ENCODE measurements at places on chromosomes 5 and 9.

GRCh38 chr5:78546276-78546996, 102.1 kb downstream of the LHFPL2 start:
- DNase-seq, result no peak

DNA sequence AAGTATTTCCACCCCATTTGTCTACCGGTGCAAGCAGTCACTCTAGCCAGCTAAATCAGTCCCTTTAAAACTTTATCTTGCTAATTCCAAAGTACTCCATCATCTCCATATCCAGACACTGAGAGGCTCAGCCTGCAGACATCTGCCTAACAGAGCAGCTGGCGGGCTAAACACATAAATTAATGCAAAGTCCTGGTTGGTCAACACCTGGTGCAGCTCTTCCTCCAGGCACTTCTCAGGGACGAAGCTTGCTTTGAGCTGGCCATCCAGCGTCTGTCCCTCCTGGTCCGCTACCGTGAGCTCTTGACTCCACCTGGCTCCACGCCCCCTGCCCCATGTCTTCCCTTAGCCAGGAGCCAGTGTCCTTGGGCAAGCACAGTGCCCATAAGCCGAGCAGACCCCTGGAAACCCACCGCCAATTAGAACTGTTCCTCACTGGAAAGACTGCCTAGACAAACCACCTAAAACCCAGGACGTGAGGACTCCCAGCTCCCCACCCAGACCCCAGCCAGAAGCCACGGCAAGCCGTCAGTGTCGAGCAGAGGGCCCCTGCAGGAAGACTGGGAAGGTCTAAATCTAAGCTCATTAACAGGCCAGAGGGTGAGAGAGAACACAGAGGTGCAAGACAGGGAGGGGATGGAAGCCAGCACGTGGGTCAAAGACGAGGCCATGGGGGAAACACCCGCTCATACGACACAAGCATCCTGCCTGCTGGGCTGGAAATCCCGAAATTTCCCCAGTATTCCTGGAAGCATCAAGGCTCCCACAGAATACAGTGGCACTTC, 120.0 kb downstream of the COL23A1 start:
- no peak for DNase-seq

- no peak for DNase-seq
These were observed 4.4 kb downstream of the LRRC8A start for GRCh38 chr9:128886211-128886891.

DNA sequence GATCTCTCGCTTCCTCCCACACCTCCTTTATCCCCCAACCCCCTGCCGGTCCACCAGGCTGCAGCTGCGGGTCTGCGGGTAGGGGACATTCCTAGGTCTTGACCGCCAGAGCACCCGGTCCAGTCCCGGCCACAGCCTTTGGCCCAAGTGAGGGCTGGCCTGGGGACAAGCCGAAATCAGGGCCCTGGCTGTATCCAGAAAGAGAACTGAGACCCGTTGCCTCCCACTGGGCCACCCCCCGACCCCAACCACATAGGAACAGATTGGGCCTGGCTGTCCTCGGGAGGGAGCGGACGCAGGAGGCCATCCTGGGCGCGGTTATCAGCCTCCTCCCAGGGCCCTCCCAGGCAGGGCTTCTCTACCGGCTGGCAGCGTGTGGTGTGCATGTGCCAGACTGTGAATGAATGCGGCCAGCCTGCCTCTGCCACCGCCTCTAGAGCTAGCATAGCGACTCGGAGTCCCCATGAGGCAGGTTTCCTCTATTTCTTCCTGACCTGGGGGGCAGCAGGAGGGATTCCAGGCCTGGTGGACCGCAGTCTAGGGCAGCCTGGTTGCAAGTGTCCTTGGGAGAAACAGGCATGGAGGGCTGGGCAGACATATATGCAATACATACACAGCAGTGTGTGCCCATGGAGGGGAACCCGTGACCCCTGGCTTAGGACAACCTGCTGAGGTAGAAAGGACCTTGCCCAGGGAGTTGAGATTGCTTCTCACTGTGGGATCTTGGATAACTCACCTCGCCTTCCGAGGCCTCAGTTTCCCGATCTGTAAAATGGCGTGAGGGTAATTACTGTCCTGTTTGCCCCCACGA, 1.2 kb downstream of the N4BP3 start:
- no peak for DNase-seq

DNA sequence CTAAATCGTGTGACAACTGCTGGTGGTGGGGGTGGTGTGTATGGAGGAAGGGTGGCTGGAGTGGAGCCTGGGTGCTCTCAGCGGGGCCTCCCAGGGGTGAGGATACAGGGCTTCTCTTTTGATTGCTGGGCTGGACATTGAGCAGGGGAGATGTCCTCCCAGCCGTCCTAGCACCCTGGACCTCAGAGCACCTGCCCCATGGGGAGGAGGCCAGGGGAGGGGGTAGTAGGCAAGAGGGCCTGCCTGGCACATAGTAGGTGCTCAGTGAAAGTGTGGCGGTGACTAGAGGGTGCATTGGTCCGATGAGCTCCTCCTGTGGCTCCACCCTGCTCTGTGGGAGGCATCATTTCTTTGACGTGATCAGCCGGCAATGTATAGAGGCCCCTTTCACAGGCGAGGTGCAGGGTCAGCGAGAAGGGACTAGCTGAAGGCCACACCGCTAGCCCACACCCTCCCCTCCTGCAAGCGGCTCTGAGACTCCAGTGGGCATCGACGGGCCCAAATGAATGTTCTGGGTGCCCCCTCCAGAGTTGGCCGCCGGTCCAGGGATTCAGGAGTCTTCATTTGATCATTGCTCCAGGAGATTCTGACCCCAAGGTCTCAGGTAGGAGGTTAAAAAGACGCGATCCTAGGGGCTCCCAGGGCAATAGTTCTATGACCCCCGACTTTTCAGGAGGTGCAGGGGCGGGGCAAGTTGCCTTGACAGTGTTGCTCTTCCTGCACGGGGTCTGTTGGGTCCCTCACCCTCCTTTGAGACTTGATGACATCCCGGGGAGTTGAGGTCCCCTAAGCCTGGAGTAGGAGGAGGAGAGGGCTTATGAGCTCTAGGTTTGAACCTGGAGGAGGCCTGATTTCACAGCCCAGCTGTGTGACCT, 255.5 kb downstream of the PBX3 start:
- no peak for DNase-seq

- no peak for DNase-seq
These were observed 55.3 kb upstream of the SLCO6A1 start for GRCh38 chr5:102554082-102554481.

DNA sequence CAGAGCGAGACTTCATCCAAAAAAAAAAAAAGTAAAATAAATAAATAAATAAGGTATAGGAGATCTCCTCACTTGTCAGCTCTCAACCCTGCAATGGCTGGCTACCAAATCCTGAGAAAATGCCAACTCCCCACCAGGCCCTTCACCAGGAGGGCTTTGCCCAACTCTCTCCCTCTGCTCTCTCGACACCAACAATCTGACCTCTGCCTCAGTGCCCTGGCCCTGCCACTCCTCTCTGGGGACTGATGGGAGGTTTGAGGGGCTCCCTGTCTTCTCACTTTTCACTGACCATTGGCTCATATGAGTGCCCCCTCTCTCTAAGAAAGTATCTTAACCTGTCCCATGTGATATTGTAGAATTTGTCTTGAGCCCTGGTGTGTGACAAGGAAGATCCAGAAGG, 52.6 kb upstream of the SH3PXD2B start:
- no peak for DNase-seq

DNA sequence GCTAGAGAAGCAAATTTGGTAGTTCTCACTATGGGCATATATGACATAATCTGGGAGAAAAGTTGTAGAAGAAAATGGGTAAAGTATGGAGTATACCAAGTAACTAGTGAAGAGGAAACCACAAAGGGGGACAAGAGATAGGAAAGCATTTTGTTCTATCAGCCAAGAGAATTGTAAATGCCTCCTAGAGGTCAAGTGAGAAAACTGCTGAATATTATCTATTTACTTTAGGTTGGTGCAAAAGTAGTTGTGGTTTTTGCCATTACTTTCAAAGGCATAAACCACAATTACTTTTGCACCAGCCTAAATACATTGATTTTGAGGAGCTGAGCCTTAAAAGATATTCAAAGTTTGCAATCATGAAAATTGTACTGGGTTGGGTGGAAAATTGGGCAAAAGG, 126.7 kb upstream of the GRHPR start:
- DNase-seq, result no peak

- peak; percentile 33 for DNase-seq
These were observed 31.6 kb upstream of the UBAC1 start for GRCh38 chr9:135992486-135993408.

GRCh38 chr9:124285903-124286291, 28.1 kb downstream of the NEK6 start:
- peak; percentile 86 for DNase-seq

DNA sequence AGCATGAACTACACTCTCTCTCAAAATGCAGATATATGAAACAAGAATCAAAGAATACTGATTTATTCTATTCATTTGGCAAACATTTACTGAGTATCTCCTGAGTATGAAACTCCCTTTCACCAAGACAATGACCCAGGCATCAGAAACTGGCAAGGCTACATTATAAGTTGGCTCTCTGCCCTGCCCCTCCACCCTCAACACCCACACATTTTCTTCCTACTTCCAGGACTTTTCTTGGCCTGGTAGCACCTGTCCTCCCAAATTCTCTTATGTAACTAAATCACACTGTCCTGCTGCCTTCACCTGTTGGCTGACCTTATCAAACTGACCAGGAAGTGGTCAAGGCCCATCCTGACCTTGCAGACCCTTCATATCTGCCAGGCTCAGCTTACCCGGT, 3.5 kb downstream of the RASEF start:
- DNase-seq, result no peak

GRCh38 chr9:37949576-37949975, 45.6 kb upstream of the SLC25A51 start:
- no peak for DNase-seq

DNA sequence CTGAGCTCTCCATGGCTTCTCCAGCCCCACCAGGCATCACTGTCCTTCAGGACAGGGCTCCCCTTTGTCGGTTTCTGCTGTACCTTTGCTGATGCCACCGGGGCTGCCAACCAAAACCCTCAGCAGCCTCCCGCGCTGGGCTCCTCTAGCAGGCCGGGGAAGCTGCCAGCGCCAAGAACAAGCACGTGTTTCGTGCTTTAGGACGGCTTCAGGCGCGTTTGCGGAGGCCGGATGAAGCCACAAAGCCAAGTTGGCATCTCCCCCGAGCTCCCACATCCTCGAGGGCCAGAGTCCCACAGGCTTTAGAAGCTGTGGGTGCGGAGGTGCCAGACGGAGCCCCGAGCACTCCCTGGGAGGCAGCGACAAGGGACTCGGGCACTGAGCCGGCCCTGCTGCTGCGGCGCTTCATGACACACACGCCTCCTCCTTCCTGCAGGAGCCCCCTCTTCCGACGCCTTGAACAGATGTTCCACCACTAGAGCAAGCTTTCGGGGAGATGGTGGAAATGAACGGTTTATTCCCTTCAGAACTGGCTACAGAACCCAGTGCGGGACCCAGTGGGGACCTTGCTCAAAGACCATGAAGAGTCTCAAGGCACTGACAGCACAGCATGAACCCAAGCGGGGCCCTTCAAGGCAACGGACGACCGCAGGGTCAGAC, 36.7 kb downstream of the SARDH start:
- DNase-seq, result no peak
